ENCODE measurements at places on chromosomes 6 and 20.

DNA sequence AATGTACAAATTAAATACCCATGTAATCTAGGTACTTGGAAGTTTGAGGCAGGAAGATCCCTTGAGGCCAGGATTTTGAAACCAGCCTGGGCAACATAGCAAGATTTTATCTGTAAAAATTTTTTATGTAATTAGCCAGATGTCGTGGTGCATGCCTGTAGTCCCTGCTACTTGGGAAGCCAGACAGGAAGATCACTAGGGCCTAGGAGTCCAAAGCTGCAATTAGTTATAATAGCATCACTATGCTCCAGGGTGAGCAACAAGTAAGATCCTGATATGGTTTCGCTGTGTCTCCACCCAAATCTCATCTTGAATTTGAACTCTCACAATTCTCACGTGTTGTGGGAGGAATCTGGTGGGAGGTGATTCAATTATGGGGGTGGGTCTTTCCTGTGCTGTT lies 535.8 kb downstream of the TENT5A start:
- no peak for DNase-seq

- no peak for DNase-seq
Observed at GRCh38 chr6:74925683-74926082, 280.2 kb downstream of the COL12A1 start.

GRCh38 chr6:105318660-105319059 lies 84.2 kb downstream of the PREP start:
- no peak for DNase-seq

DNA sequence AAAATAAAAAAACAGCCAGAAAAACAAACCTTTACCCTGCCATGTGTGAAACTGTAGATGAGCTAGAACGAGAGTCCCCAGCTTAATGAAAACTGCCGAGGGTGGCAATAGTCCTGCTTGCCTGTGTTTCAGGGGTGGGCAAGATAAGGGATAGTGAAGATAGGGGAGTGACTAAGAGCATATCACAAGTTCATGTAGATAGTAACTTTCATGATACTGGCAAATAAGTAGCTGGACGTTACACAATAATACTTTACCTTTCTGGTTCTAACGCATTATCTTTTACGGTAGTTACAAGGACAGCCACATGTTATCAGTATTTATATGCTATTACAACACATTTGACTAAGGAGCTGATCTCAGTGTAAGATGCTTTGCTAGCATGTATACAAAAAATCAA lies 9.3 kb upstream of the FBXO9 start:
- DNase-seq, result no peak

GRCh38 chr20:3777381-3777715 lies 3.9 kb downstream of the SPEF1 start:
- DNase-seq, result no peak

DNA sequence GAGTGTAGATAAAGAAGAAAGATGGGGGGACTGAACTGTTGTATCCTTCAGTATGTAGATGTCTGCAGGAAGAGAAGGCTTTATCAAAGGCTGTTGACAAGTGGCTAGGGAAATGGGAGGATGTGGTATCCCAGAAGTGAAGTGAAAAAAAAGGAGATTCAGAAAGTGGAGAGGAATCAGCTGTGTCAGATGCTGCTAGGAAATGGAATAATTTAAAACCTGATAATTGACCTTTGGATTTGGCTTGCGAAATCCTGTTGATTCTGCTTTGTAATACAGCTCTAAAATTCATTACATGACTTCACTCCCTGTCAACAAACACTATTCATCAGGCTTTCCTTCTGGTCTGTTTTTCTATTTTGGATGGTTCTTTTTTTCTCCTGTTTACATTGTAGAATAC lies 41.7 kb downstream of the PHF3 start:
- no peak for DNase-seq

- DNase-seq, result no peak
Observed at GRCh38 chr6:46990031-46990644, 52.0 kb downstream of the ADGRF1 start.

DNA sequence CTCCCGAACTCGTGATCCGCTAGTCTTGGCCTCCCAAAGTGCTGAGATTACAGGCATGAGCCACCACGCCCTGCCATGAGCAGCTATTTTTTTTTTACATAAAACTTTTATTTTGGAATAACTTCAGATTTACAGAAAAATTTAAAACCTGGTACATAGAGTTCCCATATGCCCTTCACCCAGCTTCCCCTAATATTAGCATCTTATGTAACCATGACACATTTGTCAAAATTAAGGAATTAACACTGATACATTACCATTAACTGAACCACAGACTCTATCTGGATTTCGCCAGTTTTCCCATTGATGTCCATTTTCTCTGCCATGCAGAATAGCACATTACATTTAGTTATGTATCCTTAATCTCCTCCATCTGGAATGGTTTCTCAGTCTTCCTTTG lies 14.3 kb upstream of the RALGAPB start:
- no peak for DNase-seq

- no peak for DNase-seq
Observed at GRCh38 chr20:10498200-10498599, 63.1 kb downstream of the SLX4IP start.

- DNase-seq, result no peak
Observed at GRCh38 chr6:45521226-45521625, 143.5 kb upstream of the SUPT3H start.

GRCh38 chr6:41878961-41879405 lies 16.2 kb downstream of the USP49 start:
- DNase-seq, result no peak

DNA sequence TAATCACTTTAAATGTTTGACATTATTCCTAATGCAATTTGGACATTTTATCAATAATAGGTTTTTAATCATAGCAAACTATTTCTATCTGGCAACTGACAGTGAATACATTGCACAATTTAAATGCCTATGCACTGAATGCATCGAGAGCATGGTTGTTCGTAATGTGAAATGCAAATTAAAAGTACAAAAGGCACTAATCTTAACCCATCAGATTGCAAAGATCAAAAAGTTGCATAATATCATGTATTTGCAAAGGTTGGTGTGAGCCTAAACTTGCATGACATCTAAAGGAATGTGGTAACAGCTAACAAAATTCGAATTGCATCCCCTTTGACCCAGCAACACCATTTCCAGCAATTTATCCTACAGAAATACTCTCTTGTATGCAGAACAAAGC lies 469.9 kb upstream of the IRAK1BP1 start:
- no peak for DNase-seq

Measured in WERI-Rb-1 (cell line).